AML-193 (cell line): ENCODE measurements at places on chromosomes 5 and 9.

DNA sequence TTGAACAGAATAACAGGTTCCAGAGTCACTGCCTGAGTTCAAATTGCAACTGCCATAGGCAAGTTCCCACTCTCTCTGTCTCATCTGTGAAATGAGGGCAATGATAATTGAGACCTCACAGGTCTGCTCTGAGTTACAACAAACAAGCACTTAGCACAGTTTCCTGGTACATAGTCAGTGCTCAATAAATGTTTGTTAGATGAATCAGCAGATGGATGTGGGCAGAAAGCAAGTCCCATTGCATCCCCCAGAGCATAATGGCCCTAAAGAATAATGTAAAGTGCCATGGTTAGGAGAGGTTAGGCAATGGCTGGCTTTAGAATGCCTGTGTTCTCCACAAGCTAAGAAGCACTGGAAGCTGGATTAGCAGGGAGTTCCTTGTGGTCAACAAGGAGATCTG, 136.5 kb upstream of the LARP1 start:
- DNase-seq: no peak

DNA sequence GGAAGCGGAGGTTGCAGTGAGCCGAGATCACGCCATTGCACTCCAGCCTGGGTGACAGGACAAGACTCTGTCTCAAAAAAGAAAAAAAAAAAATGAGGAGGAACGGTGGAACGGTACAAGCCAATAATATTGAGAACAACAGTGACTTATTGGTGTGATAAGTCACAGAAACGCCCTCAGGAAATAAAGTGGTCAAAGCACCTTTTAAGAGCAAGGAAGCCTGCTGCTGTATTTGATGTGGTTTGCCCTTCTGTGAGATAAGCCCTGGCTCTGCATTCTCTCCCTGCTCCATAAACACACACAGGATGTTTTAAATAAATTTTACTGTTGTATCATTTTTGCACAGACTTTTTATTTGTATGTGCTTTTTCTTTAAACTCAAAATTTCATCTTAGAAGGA, 269.9 kb upstream of the MSX2 start:
- DNase-seq: no peak

DNA sequence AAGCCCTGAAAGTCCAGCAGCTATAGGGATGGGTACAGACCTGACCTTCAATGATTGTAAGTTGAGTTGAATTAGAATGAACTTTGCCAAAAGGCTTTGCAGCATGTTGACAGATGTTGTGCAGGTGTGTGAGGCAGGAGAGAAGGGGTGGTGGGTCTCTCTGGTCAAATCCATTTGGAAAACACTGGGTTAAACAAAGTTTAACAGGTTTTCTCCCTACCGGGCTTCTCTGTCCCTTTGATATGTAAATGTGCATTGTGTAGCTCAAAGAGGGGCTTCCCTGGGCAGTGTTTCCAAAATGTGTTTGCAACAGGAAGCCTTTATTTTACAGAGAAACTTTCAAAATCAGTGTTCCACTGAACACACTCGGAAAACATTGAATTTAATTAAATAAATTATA, 72.1 kb upstream of the BRINP1 start:
- no peak for DNase-seq

DNA sequence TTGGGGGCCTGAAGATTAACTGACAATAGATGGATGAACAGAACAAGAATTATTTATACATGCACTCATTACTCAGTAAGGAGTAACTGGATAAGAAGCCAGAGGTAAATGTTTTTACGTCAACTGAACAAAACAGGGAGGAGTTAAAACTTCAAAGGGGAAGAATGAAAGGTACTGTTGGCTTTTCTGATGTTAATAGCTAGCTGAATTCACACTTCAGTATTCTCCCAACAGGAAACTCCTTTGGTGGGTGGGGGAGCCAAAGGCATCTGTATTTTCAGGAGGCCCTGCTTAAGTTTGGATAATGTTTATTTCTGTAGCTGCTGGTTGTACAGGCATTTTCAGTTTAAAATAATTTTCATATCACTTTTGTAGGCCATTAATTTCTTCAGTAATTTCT, 23.2 kb upstream of the RFK start:
- DNase-seq: no peak

DNA sequence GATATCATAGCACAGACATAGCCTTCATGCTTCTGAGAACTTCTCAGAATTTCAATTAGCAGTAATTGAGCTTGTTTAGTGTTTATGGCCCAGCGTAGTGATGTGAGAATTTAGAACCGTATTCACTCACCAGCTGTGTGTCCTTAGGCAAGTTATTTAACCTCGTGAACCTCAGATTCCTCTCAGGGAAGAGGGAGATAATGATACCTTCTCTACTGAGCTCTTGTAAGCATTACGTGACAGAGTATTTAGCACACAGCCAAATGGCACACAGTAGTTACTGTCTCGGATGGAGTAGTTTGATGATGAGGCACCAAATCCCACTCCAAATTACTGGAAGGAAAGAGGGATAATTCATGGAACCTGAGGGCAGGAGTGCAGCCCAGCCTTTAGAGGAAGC, 429.3 kb downstream of the CCDC171 start:
- DNase-seq: no peak

- no peak for DNase-seq
Observed at GRCh38 chr9:86308687-86309086, 26.3 kb upstream of the ISCA1 start.

GRCh38 chr9:88477300-88477751, 57.7 kb upstream of the NXNL2 start:
- DNase-seq: no peak

- no peak for DNase-seq
Observed at GRCh38 chr9:112103405-112103804, 71.7 kb downstream of the SUSD1 start.

GRCh38 chr5:35087991-35088390, 40.2 kb upstream of the AGXT2 start:
- no peak for DNase-seq

- no peak for DNase-seq
Observed at GRCh38 chr5:61981886-61982285, 324.1 kb upstream of the KIF2A start.

- no peak for DNase-seq
Observed at GRCh38 chr9:19009391-19009965, 23.5 kb downstream of the SAXO1 start.

- DNase-seq: peak; percentile 13
Observed at GRCh38 chr5:131795228-131795627, 1.6 kb downstream of the FNIP1 start.

- no peak for DNase-seq
Observed at GRCh38 chr9:110835859-110836271, 167.3 kb downstream of the MUSK start.

DNA sequence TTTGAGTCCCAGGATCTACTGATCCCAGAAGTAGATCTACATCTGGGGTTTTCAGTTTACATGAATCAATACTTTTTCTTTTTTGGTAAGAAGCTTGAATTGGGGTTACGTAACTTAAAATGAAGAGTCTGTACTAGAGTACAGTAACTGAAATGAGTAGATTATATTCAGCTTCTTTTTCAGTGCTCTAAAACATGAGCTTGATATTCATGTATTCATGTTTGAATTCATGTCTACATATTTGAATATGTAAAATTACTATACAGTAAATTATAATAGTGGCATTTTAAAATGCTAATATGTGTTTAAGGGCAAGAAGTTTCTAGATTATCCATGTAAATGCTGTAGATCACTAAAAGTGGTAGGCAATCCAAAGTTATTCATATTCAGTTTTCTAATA, 14.8 kb downstream of the POU5F2 start:
- no peak for DNase-seq

- no peak for DNase-seq
Observed at GRCh38 chr5:14914623-14915260, 43.2 kb upstream of the ANKH start.

DNA sequence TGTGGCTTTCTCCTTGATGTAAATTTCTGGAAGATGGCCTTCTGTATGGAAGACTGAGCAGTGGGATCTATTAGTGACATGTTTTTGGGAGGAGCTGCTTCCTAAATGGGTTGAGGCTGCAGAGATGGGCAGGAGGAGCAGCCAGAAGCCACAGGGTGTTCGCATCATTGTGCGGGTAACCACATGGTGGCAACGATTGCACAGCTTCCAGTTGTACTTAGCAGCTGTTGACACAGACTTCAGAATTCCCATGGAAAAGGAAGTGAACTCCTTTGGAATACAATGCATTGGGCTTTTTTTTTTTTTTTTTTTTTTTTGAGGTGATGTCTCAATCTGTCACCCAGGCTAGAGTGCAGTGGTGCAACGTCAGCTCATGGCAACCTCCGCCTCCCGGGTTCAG, 297.3 kb downstream of the NR3C1 start:
- DNase-seq: no peak

- no peak for DNase-seq
Observed at GRCh38 chr5:140563596-140563995, 802 bp downstream of the APBB3 start.

- DNase-seq: no peak
Observed at GRCh38 chr5:115064380-115064779, 105.3 kb downstream of the TRIM36 start.

- DNase-seq: no peak
Observed at GRCh38 chr9:134426436-134426835, 100.2 kb downstream of the RXRA start.

DNA sequence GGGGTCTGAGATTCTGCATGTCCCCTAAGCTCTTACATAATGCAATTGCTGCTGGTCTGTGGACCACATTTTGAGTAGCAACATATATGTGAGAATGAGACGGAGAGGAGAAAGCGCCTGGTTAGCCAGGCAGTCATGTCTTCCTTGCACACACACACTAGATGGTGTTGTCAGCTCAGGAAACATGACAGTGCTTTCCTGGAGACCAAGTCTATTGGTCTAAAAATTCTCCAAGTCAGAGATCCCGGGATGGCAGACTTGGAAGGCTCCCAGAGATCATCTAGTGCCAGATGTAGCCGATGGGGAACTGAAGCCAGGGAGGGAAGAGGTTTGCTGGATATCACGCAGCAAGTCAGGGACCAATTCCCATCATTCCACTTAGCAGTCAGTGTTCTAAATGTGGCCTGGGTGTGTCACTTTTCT, 53.4 kb downstream of the GALNT12 start:
- DNase-seq: peak; percentile 14

DNA sequence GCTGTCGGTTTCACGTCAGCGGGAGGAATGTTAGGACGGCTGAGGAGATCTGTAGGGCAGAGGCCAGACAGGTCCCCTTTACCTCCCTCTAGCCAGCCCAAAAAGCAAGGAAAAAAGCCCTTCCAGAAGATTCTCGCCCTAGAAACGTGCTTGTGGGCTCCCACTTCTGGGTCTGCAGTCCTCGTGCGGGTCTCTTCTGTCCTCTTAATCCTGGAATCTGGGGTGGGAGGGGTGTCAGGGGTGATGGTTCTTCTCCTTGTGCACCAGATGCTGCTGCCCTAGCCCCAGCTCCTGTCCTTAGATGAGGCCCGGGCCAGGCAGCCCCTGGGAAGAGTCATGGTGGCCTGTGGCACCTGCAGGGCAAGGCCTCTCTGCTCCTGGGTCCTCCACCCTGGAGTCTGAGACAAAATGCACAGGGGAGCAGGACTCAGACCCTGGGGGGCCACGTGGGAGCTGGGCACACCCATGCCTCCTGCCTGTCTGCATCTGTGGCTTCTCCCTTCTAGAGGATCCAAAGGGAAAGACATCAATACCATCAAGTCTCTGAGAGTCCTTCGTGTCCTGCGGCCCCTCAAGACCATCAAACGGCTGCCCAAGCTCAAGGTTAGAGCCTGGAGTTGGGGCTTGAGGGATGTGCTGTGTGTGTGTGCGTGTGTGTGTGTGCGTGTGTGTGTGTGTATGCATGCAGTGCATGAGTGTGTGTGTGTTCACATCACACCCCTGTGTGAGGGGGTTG, 174.2 kb downstream of the CACNA1B start:
- no peak for DNase-seq

DNA sequence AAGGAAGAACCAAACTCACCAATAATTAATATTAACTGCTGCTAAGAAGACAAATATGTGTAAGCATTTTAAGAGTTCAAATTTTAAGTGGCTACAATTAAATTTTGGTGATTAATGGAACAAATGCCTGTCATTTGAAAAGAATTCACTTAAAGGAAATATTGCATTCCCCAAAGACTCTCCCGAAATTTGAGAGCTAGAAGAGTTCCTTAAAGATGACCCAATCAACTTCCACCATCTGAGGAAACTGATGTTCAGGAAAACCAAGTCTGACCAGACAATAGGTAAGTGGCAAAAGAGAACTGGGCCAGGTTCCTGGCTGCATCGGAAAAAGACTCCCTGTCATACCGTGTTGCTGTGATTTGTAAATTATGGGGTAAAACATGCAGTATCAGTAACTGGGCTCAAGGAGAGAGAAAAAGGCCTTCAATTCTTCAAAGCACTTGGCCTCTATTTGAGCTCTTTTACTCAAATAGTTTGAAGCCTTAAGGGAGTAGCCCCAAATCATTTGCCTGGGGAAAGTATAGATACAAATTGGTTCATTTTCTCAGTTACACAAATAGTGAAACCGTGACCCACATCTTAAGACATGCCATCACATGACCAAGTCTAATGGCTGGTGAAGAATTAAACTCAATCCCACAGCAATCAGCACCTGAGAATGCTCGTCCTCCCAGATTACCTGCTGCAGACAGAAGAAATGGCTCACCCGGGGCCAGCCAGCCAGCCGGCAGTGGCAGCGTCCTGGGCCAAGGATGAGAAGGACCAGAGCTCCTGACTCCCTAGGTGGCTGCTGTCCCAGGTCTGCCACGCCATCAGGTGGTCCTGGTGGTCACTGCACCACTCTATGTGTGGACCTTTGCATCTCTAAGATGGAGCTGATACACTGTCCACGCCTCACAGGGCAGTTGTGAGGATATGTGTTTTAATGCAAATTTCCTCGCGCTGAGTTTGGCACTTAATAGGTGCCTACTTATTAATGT, 162.9 kb downstream of the TTLL11 start:
- no peak for DNase-seq

DNA sequence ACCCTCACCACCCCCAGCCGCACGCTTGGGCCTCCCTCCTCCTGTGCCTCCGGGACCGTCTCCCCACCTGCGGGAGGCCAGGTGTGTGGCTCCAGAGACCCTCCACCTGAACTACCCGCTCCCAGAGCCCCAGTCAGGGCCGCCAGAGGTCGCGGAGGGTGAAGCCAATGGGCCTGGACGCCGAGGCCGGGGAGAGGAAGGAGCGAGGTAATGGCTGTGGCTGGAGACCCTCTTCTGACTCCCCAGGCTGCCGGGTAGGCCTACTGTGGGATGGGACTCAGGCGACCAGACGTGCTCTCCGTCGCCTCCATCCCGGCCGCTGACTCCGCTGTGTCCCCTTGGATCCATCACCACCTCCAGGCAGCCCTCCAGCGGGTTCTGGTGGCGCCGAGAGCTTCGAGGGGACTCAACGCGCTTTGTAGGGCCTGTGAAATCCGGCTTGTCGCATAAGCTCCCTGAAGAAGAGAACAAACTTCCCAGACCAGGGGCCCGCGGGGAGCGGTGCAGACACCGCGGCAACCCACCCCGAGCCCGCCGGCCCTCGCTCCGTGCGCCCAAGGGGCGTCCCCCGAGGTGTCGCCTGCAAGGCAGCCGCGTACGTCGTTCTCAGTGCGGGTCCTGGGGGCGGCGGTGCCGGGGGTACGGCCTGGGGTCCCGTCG, 12.6 kb downstream of the IRX2 start:
- DNase-seq: no peak

DNA sequence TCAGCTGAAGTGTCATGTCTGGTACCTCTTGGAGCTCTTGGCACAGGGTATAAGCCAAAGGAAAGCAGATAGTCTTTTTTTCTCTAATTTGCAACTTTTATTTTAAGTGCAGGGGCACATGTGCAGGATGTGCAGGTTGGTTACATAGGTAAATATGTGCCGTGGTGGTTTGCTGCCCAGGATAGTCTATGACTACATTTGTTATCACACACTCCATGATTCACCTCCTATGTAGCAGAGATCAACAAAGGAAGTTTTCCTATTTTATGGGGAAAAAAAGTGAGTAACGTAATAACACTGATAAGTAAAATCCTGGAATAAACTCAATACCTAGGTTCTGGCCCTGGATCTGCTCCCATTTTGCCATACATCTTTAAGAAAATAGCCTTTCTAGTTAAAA, 234.6 kb downstream of the CAAP1 start:
- DNase-seq: no peak
